Stimulated activated CD8-positive, alpha-beta memory T cell treated with anti-CD3 and anti-CD28 coated beads, Interleukin-7, amount 100 ng/mL, for 1 hour (primary cell): ENCODE measurements at places on chromosomes 5 and 9.

DNA sequence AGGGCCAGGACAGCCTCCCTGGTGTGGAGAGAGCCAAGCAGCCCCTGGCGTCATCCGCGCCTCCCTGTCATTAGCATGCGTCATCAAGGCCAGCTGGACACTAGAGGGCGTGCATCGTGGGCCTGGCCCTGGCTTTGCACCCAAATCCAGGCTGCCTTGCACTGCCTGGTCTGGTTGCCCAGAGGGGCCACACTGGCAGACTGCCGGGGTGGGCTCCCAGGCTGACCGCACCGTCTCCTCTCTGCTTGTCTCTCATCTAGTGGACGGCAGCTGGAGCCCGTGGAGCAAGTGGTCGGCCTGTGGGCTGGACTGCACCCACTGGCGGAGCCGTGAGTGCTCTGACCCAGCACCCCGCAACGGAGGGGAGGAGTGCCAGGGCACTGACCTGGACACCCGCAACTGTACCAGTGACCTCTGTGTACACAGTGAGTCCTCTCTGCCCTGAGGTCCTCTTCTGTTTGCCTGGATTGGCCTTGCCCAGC is 29.0 kb downstream of the HK3 start:
- DNase-seq = no peak

DNA sequence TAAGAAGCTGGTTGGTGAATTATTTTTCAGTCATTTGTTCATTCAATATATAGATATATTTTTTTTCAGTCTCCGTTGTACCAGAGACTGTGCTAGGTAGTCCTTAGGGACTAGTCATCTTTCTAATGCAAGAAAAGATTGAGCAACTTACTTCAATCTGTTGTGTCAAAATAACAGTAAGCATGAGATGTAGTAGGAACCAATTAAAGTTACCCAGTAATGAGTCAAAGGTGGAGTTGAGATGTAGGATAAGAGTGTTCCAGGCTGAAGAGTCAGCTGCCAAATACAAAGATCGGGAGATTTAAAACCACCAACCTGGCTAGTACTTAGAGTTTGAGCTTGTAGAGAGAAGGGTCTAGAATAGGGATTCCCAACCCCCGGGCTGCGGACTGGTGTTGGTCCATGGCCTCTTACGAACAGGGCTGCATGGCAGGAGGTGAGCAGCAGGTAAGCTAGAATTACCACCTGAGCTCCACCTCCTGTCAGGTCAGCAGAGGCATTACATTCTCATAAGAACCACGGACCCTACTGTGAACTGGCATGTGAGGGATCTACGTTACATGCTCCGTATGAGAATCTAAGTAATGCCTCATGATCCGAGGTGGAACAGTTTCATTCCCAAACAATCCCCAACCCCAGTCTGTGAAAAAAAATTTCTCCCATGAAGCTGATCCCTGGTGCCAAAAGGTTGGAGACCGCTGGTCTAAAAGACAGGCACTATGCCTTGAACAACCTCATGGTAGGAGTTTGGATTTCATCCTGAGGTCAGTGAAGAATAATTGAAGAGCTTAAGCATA is 1241.5 kb upstream of the WWC1 start:
- no peak for DNase-seq

DNA sequence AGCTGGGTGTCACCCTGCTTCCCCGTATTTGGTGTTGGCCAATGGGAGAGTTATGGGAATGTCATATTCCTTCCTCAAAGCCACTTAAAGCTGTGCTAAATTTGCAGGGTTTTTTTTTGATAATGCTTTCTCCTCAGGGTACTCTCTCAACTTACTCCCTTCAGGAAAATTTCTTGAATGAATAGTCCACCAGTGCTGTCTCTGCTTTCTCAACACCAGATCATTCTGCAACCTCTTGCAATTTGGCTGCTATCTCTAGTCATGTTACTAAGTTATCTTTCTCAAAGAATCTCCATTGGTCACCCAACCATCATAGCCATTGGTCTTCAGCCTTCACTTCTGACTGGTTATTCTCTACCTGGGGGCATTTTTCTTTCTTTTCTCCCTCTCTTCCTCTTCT is 13.4 kb upstream of the TNFAIP8 start:
- DNase-seq = no peak

- DNase-seq = no peak
Observed at GRCh38 chr5:4104831-4105597, 509.4 kb downstream of the IRX1 start.

GRCh38 chr5:177176175-177176711 is 42.7 kb downstream of the NSD1 start:
- no peak for DNase-seq

DNA sequence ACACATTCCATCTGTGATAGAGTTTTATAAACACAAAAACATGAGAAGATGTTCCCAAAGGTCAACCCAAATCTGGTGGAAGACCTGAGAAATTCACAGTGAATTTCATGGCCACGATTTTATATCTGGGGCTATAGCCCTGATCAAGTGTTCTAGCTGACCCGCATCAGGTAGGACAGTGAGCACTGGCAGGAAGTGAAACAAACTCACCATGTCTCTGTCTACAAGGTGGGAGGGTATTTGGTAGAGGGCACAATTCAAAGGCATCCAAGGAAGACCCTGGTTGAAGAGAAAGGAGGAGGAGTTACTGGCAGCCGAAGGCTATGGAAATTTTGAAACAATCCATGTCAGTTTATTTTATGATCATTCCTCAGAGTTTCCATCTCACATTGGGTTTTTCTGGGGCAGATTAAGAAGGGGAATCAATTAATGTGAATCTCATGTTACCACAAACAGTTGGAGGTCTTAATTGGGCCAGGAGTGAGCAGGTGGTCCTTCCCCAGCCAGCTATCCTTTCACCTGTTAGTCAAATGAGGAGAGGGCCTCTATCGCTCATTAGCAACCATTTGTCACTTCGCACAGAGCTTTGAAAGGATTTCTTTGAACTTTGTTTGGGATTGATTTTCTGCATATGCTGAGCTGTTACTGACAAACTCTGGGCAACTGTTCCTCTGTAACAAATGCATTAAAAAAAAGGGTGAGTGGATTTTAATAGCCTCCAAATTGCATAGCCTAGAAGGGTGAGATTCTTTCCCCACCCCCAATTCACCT is 612.0 kb upstream of the CLINT1 start:
- no peak for DNase-seq

- DNase-seq = no peak
Observed at GRCh38 chr5:151221574-151221973, 2.3 kb downstream of the CCDC69 start.

GRCh38 chr5:135079099-135079681 is 45.2 kb upstream of the PITX1 start:
- no peak for DNase-seq

DNA sequence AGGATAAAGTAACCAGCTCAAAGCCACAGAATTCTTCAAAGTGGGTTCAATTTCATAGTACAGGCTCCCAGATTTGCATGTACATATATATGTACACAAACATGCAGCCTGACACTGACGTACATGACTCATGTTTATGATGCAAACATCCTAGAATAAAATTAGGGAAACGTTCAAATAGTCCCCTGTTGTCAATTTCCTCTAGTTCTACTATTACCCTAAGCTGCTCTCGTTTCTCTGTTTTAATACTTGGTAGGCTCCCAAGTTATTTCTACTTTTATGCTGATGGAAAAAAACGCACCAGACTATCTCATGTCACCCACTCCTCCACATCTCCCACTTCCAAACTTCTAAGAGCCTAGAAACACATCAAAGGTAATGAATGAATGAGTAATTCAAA is 229.7 kb downstream of the EPB41L4A start:
- no peak for DNase-seq

DNA sequence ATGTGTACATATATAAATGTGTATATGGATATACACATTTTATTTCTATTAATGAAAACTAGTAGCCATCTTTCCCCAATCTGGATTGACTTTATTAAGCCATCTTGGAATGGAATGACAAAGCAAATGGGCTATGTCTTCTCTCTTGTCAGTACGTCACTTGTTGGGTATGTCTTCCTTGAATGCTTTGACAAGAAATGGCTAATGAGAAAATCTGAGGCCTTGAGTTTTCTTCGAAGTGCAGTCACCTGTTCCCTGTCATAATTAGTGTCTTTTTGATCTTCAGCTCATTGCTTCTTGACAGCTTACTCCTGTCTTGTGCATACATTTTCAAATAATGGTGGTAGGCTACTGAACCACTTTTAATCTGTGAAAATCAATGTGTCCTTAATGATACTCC is 243.2 kb upstream of the RGMB start:
- DNase-seq = no peak

- DNase-seq = no peak
Observed at GRCh38 chr5:7867260-7867659, 1.6 kb downstream of the FASTKD3 start.

GRCh38 chr5:76670508-76670907 is 45.4 kb upstream of the F2R start:
- no peak for DNase-seq

GRCh38 chr9:117869287-117869686 is 165.1 kb downstream of the TLR4 start:
- no peak for DNase-seq

- no peak for DNase-seq
Observed at GRCh38 chr5:820245-820644, 30.5 kb downstream of the ZDHHC11 start.

DNA sequence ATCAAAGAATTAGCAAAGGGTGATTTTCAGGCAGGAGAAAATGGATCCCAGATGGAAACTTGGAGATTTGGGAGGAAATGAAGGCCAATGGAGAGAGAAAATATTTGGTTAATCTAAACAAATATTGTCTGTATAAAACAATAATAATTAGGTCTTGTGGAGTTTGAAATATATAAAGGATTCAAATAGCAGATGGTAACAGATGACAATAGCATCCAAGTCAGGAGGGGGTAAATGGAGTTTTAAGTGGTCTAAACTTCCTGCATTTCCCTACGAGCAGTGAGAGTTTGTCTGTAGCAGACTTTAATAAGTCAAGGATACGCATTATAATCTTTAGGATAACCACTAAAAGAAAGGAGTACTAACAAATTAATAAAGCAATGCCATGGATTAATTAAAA is 49.0 kb upstream of the GGTA1 start:
- no peak for DNase-seq

DNA sequence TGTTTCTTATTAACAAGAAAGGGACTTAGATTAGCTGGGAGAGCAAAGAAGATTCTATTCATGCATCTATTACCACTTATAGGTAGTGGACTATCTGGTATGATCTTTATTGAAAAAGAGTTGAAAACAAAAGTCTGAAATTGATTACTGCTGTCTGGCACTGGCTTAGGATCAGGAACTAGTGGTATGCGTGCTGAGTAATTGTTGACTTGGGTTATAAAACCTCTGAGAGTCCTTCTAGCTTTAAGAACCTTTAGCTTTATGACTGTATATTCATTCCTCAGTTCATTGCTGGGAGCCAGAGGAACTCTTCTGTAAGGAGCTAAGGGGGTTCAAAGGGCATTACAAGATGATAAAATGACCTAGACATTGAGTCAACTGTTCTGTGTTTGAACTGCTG is 7.6 kb downstream of the SLC1A1 start:
- DNase-seq = no peak

DNA sequence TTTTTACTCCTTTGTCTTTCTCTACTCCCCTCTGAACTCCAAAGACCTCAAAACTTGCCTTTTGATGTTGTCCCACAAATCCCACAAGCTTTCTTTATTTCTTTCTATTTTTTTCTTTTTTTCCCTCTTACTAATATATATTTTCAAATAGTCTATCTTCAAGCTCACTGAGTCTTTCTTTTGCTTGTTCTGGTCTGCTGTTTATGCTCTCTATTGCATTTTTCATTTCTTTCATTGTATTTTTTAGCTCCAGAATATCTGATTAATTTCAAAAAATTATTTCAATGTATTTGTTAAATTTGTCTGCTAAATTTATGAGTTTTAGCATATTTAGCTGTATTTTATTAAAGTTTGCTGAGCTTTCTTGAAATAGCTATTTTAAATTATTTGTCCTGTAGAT is 223.3 kb upstream of the IRX1 start:
- no peak for DNase-seq
